SHP77 treated with DMSO at 0.1 percent for 48 hours (cell line): ENCODE measurements at places on chromosomes 3 and 15.
A peak's percentile ranks its signal among the peaks of the same experiment; 100 is the strongest.

- no peak for DNase-seq
Observed at GRCh38 chr3:160973067-160973809, 131.9 kb downstream of the B3GALNT1 start.

GRCh38 chr3:158809642-158810041 is 7.8 kb downstream of the MFSD1 start:
- DNase-seq = no peak

- no peak for DNase-seq
Observed at GRCh38 chr3:46593274-46593862, 19.0 kb upstream of the FAM240A start.

GRCh38 chr15:77964193-77964592 is 113.3 kb downstream of the TBC1D2B start:
- no peak for DNase-seq

DNA sequence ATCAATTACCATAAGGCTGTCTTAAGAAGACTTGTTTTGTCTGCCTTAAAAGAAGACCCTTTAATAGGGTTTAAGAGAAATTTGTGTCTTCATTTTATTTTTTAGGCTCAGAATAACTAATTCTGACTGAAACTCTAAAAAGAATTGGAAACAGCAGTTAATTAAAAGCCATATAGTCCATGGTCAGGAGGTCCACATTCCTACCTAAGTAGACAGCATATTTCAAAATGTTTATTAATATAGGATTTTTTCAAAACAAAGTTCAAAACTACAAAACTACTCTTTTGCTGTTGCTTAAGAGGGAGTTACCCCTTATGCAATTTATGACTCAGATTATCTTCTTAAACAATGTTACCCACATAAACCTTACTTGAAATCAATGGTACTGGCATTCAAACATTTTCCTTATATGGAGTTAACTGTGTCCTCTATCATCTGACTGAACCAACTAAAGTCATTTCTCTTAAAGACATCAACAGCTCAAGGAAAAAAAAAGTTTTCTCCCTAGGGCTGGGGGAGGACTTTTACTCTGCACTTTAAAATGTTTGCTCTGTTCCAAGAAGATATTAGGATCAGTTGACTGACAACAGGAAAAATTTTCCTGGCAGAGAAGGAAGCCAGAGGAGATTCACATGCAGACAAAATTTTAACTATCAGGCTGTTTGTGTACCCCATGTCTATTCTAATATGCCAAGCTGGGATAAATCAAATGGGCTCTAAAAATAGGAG is 56.8 kb upstream of the NANOGP8 start:
- DNase-seq = no peak

DNA sequence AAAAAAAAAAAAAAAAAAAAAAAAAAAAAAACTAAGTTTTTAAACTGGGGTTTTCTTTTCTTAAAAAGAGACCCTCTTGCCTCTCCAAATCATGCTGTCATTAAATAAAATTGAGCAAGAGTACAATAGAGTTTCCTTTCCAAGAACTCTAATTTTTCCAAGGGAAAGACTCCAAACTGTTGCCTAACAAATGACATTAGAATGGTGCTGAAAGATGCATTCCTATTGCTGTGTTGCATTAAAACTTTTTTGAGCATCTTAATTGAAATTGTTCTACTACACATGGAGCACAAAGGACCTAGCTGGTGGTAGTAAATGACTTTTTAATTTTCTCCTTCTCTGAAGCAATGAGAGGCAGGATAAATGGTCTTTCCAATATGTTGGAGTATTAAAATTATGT is 469.1 kb upstream of the ARHGEF26 start:
- no peak for DNase-seq

GRCh38 chr3:177947901-177948300 is 588.3 kb upstream of the KCNMB2 start:
- DNase-seq = no peak

- no peak for DNase-seq
Observed at GRCh38 chr3:22671848-22672247, 531.3 kb upstream of the UBE2E2 start.

- peak; percentile 43 for DNase-seq
Observed at GRCh38 chr3:23740517-23740965, 65.2 kb upstream of the UBE2E1 start.

DNA sequence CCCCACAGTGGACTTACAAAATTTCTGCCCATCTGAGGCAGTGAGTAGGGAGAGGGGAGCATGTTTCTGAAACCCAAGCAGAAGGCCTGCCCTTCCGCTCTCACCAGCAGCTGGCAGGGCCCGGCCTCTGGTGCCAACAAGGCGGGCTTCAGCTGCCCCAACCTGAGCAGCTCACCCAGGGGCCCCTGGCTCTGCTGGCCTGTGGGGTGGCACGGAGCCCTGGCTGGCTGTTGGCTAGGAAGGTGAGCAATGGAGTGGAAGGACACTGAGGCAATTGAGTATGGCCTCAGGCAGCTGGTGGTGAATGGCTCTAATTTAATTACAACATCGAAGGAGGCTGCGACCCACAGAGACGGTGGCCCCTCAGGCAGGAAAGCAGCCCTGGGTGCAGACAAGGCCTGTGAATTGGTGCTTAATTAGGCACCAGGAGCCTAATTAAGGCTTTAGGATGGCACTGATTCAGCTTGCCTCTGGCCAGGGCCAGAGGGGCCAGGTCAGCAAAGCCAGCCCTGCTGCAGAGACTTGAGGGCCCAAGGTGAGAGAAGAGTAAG is 60.9 kb downstream of the ST8SIA2 start:
- no peak for DNase-seq

- DNase-seq = no peak
Observed at GRCh38 chr3:124814620-124815421, 72.3 kb downstream of the ITGB5 start.

DNA sequence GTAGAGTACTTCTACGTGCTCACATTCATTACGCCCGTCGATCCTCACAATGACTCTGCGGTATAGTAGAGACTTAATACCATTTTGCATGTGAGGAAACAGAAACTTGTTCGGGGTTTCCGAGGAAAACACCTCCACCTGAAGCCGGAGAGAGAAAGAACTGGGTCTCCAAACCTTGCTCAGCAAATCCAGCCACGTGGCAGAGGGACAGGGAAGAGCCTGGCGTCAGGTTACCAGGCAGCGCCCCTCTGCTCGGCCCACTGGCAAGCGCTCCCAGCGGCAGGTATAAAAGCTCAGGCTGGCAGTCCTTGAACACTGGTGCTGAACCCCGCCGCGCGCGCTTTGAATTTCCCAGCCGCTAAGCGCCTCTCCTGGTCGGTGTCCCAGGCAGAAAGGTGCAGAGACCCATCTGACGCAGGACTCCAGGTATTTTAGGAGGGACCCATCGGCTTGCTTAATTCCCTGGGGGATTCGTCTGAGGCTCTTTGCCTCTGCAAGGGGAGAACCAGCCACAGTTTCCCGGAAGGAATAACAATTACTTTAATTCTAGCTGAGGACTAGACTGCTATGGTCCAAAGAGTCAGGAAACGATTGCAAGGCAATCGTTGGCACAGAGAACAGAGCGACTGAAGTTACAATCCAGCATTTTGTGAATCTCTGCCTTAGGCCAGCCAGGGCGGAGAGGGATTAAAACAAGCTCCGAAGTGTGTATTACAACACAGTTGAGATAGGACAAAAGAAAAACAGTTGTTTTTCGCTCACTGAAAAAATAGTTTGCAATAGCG is at the start of gene C2CD4A:
Gene C2CD4A (plus strand): TSS at position 315 of the 785 bp plus-strand sequence. CDS start 637 bp downstream, outside the sequence.
- DNase-seq = peak; percentile 90

DNA sequence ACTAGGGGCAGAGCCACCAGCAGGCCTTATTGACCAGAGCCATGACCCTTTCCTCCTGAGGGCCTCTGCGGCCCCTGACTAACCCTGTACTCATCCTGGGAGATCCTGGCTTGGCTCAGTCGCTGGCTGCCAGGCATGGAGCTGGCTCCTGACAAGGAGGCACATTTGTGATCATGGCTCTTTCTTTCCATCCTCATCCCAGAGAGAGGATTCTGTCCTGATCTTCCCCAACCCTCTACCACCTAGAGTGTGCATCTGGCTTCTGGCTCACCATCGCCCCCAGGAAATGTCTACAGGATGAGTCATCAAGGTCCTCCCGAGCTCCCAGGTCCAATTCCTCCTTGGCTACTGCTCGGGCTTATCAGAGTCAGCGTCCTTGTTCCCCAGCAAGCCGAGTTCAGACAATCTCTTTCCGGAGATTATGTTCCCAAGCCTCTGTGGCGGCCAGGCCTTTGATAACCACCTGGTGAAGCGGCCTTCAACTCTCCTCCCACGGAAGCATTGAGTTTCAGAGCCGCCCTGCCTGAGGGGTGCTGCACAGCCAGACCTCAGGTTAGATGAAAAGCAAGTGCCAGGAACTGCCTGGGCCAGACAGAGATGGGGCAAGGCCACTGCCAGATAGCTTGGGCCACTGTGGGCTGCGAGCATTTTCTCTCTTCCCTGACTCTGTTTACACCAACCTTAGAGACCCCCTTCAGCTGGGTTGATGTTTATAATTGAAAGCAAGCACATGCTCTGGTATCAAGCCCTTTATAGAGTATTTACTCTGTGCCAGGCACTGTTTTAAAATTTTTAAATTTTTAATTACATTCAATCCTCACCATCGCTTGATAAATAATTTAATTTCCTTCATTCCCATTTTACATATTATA is 44.3 kb upstream of the MRPS22 start:
- no peak for DNase-seq

GRCh38 chr3:141392416-141392815 is 24.1 kb downstream of the ZBTB38 start:
- DNase-seq = no peak

- no peak for DNase-seq
Observed at GRCh38 chr3:114519415-114519814, 225.6 kb downstream of the TIGIT start.

GRCh38 chr3:40768536-40768935 is 243.8 kb downstream of the ZNF621 start:
- no peak for DNase-seq
